Activated naive CD4-positive, alpha-beta T cell treated with anti-CD3 and anti-CD28 coated beads for 36 hours (primary cell): ENCODE measurements at places on chromosomes 3 and 15.

- H3K36me3 ChIP-seq = peaks cover 47% of the 10 kb centered on the region
- H3K4me1 ChIP-seq = peaks cover 22% of the 10 kb centered on the region
- H3K27ac ChIP-seq = no peak overlapping the region
- no peak for DNase-seq
Measured at GRCh38 chr15:48794697-48795134, 16.2 kb downstream of the CEP152 start.

DNA sequence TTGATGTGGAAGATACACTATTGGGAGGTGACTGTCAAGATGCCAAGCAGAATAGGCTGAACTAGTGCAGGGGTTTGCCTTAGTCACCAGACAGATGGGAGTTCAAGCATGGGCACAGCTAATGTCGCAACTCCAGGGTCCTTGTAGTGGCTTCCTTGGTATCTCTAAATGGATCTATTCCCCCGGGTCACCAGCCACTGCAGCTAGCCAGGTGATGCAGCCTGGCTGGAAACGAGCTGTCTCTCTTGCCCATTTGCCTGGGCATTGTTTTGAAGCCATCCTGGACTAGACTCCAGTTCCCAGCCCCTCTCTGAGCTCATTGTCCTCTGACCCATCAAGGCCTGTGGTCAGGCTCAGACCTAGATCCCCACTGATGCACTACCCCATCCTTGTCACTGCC is 8.4 kb upstream of the CPEB1 start:
- no peak for DNase-seq
- no peaks in the 10 kb centered on the region for H3K36me3 ChIP-seq
- no peak overlapping the region for H3K27ac ChIP-seq

- no peak for DNase-seq
- H3K36me3 ChIP-seq = peaks cover 12% of the 10 kb centered on the region
- no peak overlapping the region for H3K4me3 ChIP-seq
- no peaks in the 10 kb centered on the region for H3K27me3 ChIP-seq
Measured at GRCh38 chr15:55241891-55242290, 45.1 kb upstream of the RSL24D1 start.

- peaks cover 2% of the 10 kb centered on the region for H3K4me1 ChIP-seq
- H3K27ac ChIP-seq = no peak overlapping the region
- H3K36me3 ChIP-seq = no peaks in the 10 kb centered on the region
- DNase-seq = no peak
- H3K27me3 ChIP-seq = no peaks in the 10 kb centered on the region
Measured at GRCh38 chr15:82963471-82964341, 11.2 kb upstream of the HOMER2 start.

- H3K4me3 ChIP-seq = no peak overlapping the region
- peak; percentile 57 for DNase-seq
- H3K36me3 ChIP-seq = no peaks in the 10 kb centered on the region
- peak overlapping the region; percentile 73 for H3K27ac ChIP-seq
- H3K27me3 ChIP-seq = no peaks in the 10 kb centered on the region
- H3K4me1 ChIP-seq = peaks cover 28% of the 10 kb centered on the region
Measured at GRCh38 chr3:106119614-106120082, 250.8 kb upstream of the CBLB start.
